ENCODE measurements at places on chromosomes 11 and 22. TPM values are rescaled to one million over a fixed set of nuclear protein-coding genes. Genes with fewer than 3 reads are reported as not detected.

- H3K4me1 ChIP-seq = peaks cover 42% of the 10 kb centered on the region
- H3K4me3 ChIP-seq = no peak overlapping the region
- DNase-seq = no peak
- H3K36me3 ChIP-seq = no peaks in the 10 kb centered on the region
- H3K27me3 ChIP-seq = no peaks in the 10 kb centered on the region
- no peak overlapping the region for H3K27ac ChIP-seq
Observed at GRCh38 chr22:20316844-20317401, 2.9 kb downstream of the DGCR6L start.

DNA sequence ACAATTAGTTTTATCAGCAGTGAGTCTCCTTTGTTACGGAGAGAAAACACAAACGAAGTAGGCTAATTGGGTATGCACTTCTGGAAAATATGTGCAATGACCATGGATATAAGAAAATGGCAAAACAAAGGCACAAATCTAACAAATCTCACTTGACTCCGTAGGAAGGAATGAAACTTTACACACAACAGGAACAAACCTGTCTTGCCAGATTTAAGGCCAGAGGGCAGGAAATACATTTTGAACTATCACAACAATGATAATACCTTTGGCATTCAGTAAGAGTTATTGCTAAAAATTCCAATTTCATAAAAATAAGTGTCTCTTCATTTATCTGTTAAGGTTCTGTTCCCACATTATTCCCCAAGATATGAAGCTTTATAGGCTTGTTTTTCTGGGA lies 36.6 kb downstream of the SLC25A17 start:
- DNase-seq = no peak
- H3K27me3 ChIP-seq = no peaks in the 10 kb centered on the region
- H3K36me3 ChIP-seq = peaks cover 19% of the 10 kb centered on the region
- H3K4me3 ChIP-seq = no peak overlapping the region
- no peak overlapping the region for H3K27ac ChIP-seq
- H3K4me1 ChIP-seq = no peaks in the 10 kb centered on the region

- H3K4me3 ChIP-seq = peak within 1 kb of the TSS; percentile 90
- peaks cover 35% of the 10 kb centered on the region for H3K4me1 ChIP-seq
- H3K36me3 ChIP-seq = peaks cover 22% of the 10 kb centered on the region
- DNase-seq = peak; percentile 93
- H3K27ac ChIP-seq = peak within 1 kb of the TSS; percentile 83
Observed at GRCh38 chr11:3057069-3057963, at the start of gene CARS1. Gene CARS1, minus strand, starts transcription at chr11:3057423. Its CDS starts 56 bp downstream, at chr11:3057367.

- no peaks in the 10 kb centered on the region for H3K4me1 ChIP-seq
- H3K27ac ChIP-seq = no peak overlapping the region
- H3K4me3 ChIP-seq = no peak overlapping the region
- no peaks in the 10 kb centered on the region for H3K36me3 ChIP-seq
- DNase-seq = no peak
Observed at GRCh38 chr11:115164774-115165173, 339.4 kb downstream of the CADM1 start.

GRCh38 chr11:113578033-113578380 lies 102.8 kb upstream of the DRD2 start:
- H3K27me3 ChIP-seq = no peaks in the 10 kb centered on the region
- H3K27ac ChIP-seq = no peak overlapping the region
- no peak for DNase-seq
- H3K36me3 ChIP-seq = peaks cover 2% of the 10 kb centered on the region

GRCh38 chr11:1754376-1755150 lies 4.2 kb upstream of the IFITM10 start:
- DNase-seq = no peak
- H3K4me1 ChIP-seq = peaks cover 42% of the 10 kb centered on the region
- no peak overlapping the region for H3K27ac ChIP-seq
- peaks cover 18% of the 10 kb centered on the region for H3K36me3 ChIP-seq
- peaks cover 10% of the 10 kb centered on the region for H3K27me3 ChIP-seq
- no peak overlapping the region for H3K4me3 ChIP-seq

DNA sequence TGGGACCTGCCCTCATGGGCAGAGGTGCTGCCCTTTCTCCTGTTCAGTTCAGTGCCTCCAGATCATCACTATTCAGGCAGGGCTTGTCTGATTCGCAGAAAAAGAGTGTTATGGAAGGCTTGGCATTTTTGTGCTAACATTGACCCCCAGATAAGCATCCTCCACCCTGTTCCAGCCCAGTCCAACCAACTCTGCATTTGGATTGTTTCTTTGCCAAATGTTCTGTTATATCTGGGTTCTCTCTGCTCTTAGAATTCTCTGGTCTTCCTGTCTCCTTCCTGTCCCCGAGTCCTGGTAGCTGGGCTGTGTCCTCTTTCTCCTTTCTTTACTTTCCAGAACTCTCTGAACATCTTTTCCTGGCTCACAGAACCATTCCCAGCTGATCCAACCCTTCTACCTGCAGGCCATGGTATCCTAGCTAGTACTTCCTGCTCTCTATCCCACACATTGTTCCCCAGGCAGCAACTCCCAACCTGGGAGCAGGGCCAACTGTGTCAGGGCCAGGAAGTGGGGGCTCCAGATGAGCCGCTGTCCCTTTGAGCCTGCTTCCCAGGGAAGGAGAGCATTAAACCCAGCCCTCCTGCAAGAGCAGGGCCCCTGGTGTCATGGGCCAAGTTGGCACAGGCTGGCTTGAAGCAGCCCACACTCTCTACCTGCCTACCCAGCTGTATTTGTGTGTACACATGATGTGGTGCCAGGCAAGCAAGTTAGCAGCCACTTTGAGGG lies 280.7 kb upstream of the CADM1 start:
- H3K27me3 ChIP-seq = peaks cover 1% of the 10 kb centered on the region
- no peaks in the 10 kb centered on the region for H3K36me3 ChIP-seq
- H3K27ac ChIP-seq = no peak overlapping the region
- no peak for DNase-seq
- no peaks in the 10 kb centered on the region for H3K4me1 ChIP-seq

DNA sequence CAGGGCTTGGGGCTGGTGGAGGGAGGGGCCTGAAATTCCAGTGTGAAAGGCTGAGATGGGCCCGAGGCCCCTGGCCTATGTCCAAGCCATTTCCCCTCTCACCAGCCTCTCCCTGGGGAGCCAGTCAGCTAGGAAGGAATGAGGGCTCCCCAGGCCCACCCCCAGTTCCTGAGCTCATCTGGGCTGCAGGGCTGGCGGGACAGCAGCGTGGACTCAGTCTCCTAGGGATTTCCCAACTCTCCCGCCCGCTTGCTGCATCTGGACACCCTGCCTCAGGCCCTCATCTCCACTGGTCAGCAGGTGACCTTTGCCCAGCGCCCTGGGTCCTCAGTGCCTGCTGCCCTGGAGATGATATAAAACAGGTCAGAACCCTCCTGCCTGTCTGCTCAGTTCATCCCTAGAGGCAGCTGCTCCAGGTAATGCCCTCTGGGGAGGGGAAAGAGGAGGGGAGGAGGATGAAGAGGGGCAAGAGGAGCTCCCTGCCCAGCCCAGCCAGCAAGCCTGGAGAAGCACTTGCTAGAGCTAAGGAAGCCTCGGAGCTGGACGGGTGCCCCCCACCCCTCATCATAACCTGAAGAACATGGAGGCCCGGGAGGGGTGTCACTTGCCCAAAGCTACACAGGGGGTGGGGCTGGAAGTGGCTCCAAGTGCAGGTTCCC lies at the start of gene APOC3:
TSS of gene APOC3 (plus strand) at position 383 of the 659 bp plus-strand sequence. CDS start 676 bp downstream, outside the sequence.
- H3K36me3 ChIP-seq = no peaks in the 10 kb centered on the region
- no peak for DNase-seq
- no peak within 1 kb of the TSS for H3K27ac ChIP-seq

SMTNL1 gene
- not detected for total RNA-seq

DNA sequence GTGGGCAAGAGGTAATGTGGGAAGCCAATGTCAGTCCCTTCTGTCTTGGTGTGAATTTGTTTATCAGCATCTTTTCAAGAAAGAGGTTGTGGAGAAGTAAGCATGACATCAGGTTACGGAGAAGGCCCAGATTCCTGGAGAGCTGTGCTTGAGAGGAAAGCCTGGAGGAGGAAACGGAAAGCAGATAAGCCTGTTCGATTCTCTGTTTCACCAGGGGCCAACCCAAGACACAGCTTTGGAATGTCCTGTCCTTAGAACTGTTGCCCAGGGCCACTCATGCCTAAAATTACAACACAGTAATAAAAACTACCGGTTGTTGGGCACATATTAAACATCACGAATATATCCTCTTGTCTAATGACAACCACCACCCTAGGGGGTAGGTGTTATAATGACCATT lies 148.5 kb downstream of the NAV2 start:
- no peak overlapping the region for H3K27ac ChIP-seq
- H3K27me3 ChIP-seq = no peaks in the 10 kb centered on the region
- H3K4me3 ChIP-seq = no peak overlapping the region
- DNase-seq = no peak
- no peaks in the 10 kb centered on the region for H3K36me3 ChIP-seq
- H3K4me1 ChIP-seq = no peaks in the 10 kb centered on the region

SSRP1 gene
- total RNA-seq = 239 TPM

DNA sequence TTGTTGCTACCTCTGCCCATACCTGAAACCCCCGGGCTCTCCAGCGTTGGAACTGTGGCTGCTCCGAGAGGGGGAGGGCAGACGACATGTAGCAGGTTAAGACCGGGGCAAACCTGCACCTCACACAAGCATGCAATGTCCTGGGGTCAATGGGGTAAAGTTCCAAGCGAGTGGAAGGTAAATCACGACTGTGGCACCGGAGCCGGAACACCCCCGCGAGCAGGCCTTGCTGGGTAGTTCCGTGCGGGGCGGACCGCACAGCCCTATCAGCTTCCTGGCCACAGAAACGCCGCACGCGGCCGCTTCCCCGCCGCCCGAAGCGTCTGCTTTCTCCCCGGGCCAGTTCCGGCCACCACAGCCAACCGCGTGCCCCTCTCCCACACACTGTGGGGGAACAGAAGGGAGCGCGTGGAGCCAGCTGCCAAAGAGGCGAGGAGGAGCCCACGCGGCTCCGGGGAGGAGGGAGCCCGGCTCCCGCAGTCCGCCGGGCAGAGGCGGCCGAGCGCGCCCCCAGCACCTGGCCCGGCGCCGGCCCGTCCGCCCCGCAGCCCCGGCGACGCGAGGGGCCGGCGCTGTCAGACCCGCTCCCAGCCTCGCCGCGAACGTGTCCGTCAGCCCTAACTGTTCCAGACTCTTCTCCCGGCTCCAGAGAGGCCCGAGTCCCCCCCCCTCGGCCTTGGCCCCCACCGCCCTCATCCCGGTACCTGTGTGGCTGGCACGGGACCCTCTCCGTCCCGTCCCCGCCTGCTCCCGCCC lies 1.6 kb downstream of the SPTBN2 start:
- DNase-seq = no peak
- H3K4me3 ChIP-seq = peak overlapping the region; percentile 45
- H3K36me3 ChIP-seq = peaks cover 3% of the 10 kb centered on the region

XKR3 gene
- not detected for total RNA-seq

OR4C5 gene
- not detected for total RNA-seq

GRCh38 chr11:84543367-84544159 lies 1083.6 kb downstream of the DLG2 start:
- no peak for DNase-seq
- H3K4me1 ChIP-seq = no peaks in the 10 kb centered on the region
- H3K27me3 ChIP-seq = no peaks in the 10 kb centered on the region
- no peaks in the 10 kb centered on the region for H3K36me3 ChIP-seq
- H3K4me3 ChIP-seq = no peak overlapping the region
- H3K27ac ChIP-seq = no peak overlapping the region

LRRN4CL gene
- total RNA-seq = 0.17 TPM

DNA sequence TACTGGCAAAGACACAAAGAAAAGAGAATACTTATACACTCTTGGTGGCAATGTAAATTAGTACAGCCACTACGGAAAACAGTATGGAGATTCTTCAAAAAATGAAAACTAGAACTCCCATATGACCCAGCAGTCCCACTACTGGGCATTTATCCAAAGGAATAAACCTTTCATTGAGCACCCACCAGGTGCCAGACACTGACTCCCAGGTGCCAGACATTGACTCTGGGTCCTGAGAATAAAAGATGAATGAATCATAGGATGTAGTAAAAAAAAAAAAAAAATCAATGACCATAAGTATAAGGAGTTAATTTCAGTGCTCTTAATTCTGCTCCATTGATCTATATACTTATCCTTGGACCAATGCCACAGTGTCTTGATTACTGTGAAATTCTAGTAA lies 28.2 kb downstream of the HEPHL1 start:
- no peaks in the 10 kb centered on the region for H3K36me3 ChIP-seq
- H3K27ac ChIP-seq = no peak overlapping the region
- H3K4me3 ChIP-seq = no peak overlapping the region
- H3K27me3 ChIP-seq = peaks cover 9% of the 10 kb centered on the region

A4GALT gene
- not detected for total RNA-seq

NRGN gene
- total RNA-seq = 6.1 TPM

GAS2 gene
- total RNA-seq = 2.0 TPM

DNA sequence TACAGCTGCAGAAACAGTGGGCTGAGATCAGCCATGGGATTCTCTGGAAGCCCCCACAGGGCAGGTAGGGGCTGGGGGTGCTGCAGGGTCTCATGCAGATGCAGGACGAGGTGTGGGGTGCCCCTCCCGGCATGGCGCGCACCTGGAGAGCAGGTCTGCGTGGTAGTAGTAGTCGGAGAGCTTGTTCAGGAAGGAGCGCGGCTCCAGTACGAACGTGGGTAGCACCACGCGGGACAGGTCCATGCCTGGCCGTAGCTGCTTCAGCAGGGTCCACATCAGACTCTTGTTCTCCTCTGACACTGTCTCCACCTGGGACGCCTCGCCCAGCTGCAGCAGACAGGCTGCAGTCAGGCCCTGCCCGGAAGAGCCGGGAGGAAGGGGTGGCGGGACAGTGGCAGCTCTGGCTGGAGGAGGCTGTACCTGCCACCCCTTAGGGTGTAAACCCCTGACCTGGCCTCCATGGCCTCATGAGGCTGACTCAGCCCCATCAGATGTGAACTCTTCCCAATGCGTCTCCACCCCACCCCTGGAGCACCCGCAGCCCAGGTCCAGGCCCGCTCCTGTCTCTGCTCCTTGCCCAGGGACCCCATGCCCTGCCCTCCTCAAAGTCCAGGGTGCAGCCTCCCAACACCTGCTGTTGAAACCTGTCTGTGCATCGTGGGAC lies 47.0 kb upstream of the CARS1 start:
- no peak for DNase-seq
- H3K27ac ChIP-seq = no peak overlapping the region
- H3K4me1 ChIP-seq = no peaks in the 10 kb centered on the region
- no peaks in the 10 kb centered on the region for H3K27me3 ChIP-seq

DNA sequence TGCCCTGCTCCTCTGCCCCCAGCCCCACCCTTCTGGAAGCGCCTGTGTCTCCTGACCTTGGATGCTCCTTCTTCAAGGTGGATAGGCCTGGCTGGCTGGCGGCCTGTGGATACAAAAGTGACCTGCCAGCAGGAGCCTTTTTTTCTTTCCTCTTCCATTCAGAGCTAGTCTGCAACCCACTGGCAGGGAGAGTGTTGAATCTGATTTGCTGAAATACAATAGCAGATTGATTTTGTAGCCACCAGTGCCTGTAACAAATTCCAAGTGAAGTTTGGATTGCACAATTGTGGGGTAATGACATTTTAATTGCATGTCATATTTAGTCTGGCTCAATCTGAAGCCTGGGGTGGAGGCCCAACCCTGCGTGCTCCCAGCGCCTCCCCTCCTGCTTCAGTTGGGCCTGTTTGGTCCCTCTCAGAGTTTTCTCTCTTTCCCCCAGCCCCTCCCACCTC lies 97.2 kb downstream of the GRIK4 start:
- H3K4me3 ChIP-seq = no peak overlapping the region
- no peaks in the 10 kb centered on the region for H3K36me3 ChIP-seq
- peaks cover 2% of the 10 kb centered on the region for H3K27me3 ChIP-seq
- H3K4me1 ChIP-seq = peaks cover 13% of the 10 kb centered on the region
- no peak overlapping the region for H3K27ac ChIP-seq
- DNase-seq = no peak

GRCh38 chr11:110337570-110338193 lies 41.3 kb upstream of the RDX start:
- DNase-seq = peak; percentile 55
- H3K27ac ChIP-seq = peak overlapping the region; percentile 76
- H3K36me3 ChIP-seq = peaks cover 32% of the 10 kb centered on the region

- H3K36me3 ChIP-seq = no peaks in the 10 kb centered on the region
- DNase-seq = no peak
- H3K27ac ChIP-seq = no peak overlapping the region
- no peaks in the 10 kb centered on the region for H3K27me3 ChIP-seq
Observed at GRCh38 chr11:26696330-26696729, 25.5 kb downstream of the SLC5A12 start.
